ENCODE measurements at places on chromosomes 2 and 18. TPM values are rescaled to one million over a fixed set of nuclear protein-coding genes. Genes with fewer than 3 reads are reported as not detected.

- no peak overlapping the region for H3K4me3 ChIP-seq
- no peak overlapping the region for H3K27ac ChIP-seq
- H3K4me1 ChIP-seq = peaks cover 17% of the 10 kb centered on the region
- H3K27me3 ChIP-seq = no peaks in the 10 kb centered on the region
- no peaks in the 10 kb centered on the region for H3K36me3 ChIP-seq
Observed at GRCh38 chr2:28618221-28619141, 122.6 kb downstream of the PLB1 start.

DNA sequence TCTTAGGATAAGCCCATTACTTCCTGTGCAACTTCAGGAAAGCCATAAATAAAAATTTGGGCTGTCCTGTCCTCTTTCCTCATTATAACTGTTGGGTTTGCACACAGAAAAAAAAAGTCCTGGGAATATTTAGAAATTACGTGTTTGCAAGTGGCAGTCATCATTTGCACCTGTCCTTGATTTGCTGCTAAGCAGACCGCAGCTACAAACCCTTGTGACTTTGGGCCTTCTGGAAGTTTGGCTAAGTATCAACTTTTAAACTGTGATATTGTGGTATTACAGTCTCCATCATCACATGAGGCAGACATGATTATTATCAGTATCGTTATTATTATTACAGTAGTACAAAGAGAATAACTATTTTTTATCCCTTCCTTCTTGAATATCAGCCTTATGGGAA lies 260.7 kb upstream of the SESTD1 start:
- no peak overlapping the region for H3K27ac ChIP-seq
- no peaks in the 10 kb centered on the region for H3K27me3 ChIP-seq
- H3K4me3 ChIP-seq = no peak overlapping the region
- H3K4me1 ChIP-seq = no peaks in the 10 kb centered on the region
- H3K36me3 ChIP-seq = no peaks in the 10 kb centered on the region

The MOGAT1 gene
- total RNA-seq = not detected

- no peak for DNase-seq
- no peaks in the 10 kb centered on the region for H3K27me3 ChIP-seq
- no peaks in the 10 kb centered on the region for H3K36me3 ChIP-seq
Observed at GRCh38 chr2:45813003-45813941, 161.8 kb downstream of the PRKCE start.

The IHH gene
- not detected for total RNA-seq

- no peaks in the 10 kb centered on the region for H3K36me3 ChIP-seq
- DNase-seq = no peak
- H3K27me3 ChIP-seq = no peaks in the 10 kb centered on the region
- no peak overlapping the region for H3K4me3 ChIP-seq
- no peak overlapping the region for H3K27ac ChIP-seq
- H3K4me1 ChIP-seq = peaks cover 24% of the 10 kb centered on the region
Observed at GRCh38 chr18:23146861-23147469, 11.7 kb downstream of the CABLES1 start.

Measured in thyroid gland (tissue), 4 donors.